ENCODE measurements at places on chromosomes 3 and 15.

DNA sequence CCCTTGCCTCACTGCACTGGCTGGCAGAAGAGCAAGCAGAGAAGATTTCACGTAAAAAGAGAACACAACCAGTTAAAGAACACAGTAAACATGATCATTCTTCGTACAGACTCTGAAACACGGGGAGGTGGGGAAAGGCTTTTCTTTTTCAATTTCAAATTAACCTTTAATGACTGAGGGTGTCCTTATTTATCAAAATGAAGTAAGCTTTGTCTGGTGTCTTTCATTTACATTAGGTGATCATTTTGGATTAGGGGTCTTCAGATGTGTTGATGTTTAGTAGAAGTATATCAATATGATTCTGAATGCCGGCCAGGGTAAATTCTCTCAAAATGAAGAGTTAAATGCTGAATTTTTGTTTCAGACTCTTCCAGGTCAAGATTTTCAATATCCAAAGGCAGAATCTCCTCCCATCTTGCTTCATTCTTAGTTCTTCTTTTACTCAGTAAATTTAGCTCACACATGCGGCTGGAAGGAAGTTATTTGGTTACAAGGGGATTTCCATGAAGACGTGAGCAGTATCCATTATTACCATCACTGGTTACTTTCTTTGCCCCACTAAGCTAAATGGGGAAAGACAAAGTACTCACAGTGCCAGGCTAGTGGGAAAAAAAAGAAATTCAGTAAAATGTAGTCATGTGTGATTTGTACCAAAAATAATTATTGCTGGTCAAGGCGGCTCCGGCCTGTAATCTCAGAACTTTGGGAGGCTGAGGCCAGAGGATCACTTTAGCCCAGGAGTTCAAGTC, 272.2 kb upstream of the NR2F2 start:
- H3K27ac ChIP-seq = no peak overlapping the region
- H3K36me3 ChIP-seq = no peaks in the 10 kb centered on the region
- no peak overlapping the region for H3K4me3 ChIP-seq
- H3K27me3 ChIP-seq = peaks cover 7% of the 10 kb centered on the region
- H3K4me1 ChIP-seq = no peaks in the 10 kb centered on the region

DNA sequence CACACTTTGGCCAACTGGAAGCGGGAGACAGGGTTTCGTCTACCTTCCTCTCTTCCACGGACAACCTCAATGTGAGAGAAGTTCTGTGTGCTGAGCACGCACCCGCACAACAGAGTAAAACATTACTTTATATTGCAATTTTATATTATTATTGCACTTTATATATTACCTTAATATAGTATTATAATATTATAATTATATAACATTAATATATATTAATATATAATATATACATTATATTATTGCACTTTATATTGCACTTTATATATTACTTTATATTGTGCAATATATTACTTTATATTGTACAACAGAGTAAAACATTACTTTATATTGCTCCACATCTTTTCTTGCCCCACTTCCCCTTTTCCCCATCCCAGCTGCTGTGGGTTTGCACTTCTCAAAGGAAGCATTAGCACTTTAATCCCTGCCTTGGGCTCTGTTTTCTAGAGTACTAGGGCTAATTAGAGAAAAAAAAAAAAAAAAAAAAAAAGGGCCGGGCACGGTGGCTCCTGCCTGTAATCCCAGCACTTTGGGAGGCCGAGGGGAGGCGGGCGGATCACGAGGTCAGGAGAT, 76.4 kb upstream of the SLC4A7 start:
- H3K27ac ChIP-seq = no peak overlapping the region
- no peak overlapping the region for H3K4me3 ChIP-seq
- H3K4me1 ChIP-seq = no peaks in the 10 kb centered on the region
- H3K27me3 ChIP-seq = no peaks in the 10 kb centered on the region

- no peak overlapping the region for H3K4me3 ChIP-seq
- H3K36me3 ChIP-seq = no peaks in the 10 kb centered on the region
- peaks cover 13% of the 10 kb centered on the region for H3K27me3 ChIP-seq
- no peak for DNase-seq
- peak overlapping the region; percentile 63 for H3K27ac ChIP-seq
- peaks cover 4% of the 10 kb centered on the region for H3K4me1 ChIP-seq
Observed at GRCh38 chr15:69066007-69066995, 51.8 kb downstream of the NOX5 start.

DNA sequence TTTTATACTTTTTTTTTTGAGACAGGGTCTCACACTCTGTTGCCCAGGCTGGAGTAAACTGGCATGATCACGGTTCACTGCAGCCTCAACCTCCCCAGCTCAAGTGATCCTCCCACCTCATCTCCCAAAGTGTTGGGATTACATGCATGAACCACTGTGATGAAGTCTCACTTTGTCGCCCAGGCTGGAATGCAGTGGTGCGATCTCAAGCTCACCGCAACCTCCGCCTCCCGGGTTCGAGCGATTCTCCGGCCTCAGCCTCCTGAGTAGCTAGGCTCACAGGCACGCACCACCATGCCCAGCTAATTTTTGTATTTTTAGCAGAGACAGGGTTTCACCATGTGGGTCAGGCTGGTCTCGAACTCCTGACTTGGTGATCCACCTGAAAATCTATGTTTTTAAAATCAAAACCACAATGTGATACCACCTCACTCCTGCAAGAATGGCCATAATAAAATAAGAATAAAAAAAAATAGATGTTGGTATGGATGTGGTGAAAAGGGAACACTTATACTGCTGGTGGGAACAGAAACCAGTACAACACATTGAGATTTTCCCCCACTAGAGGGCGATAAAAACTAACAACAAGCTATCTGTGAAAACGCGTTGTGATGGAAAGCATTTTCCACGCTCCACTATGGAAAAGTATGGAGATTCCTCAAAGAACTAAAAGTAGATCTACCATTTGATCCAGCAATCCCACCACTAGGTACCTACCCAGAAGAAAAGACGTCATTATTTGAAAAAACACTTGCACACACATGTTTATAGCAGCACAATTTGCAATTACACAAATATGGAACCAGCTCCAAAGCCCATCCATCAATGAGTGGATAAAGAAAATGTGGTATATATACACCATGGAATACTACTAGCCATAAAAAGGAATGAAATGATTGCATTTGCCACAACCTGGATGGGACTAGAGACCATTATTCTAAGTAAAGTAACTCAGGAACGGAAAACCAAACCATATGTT, 26.8 kb upstream of the OCA2 start:
- H3K27ac ChIP-seq = no peak overlapping the region
- peaks cover 6% of the 10 kb centered on the region for H3K4me1 ChIP-seq
- DNase-seq = no peak
- H3K27me3 ChIP-seq = no peaks in the 10 kb centered on the region

- no peaks in the 10 kb centered on the region for H3K27me3 ChIP-seq
- H3K27ac ChIP-seq = peak overlapping the region; percentile 62
- H3K4me3 ChIP-seq = no peak overlapping the region
- peaks cover 9% of the 10 kb centered on the region for H3K36me3 ChIP-seq
- no peak for DNase-seq
Observed at GRCh38 chr3:169790687-169791429, 17.7 kb downstream of the MYNN start.

DNA sequence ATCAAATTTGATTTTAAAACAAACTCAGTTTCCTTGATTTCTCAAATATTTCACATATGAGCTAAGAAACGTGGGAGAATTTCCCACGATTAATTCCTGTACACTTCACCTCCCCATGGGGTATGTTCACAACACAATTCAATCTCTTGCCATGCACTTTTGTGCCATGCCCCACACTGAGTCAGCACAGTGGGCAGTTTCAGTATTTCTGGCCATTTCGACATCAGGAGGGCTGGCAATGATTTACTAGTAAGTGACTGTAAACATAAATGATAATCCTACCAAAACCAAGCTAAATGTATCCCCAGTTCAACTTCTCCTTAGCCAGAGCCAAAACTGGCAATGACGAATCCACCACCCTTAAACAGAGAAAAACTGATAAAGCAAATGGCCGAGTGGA, 293.6 kb downstream of the FGF12 start:
- H3K4me1 ChIP-seq = no peaks in the 10 kb centered on the region
- H3K27me3 ChIP-seq = peaks cover 43% of the 10 kb centered on the region
- H3K36me3 ChIP-seq = no peaks in the 10 kb centered on the region
- peak overlapping the region; percentile 28 for H3K4me3 ChIP-seq

- DNase-seq = no peak
- H3K27me3 ChIP-seq = no peaks in the 10 kb centered on the region
- no peak overlapping the region for H3K4me3 ChIP-seq
- H3K36me3 ChIP-seq = peaks cover 5% of the 10 kb centered on the region
- H3K27ac ChIP-seq = no peak overlapping the region
Observed at GRCh38 chr3:15553749-15554148, 32.2 kb upstream of the COLQ start.

DNA sequence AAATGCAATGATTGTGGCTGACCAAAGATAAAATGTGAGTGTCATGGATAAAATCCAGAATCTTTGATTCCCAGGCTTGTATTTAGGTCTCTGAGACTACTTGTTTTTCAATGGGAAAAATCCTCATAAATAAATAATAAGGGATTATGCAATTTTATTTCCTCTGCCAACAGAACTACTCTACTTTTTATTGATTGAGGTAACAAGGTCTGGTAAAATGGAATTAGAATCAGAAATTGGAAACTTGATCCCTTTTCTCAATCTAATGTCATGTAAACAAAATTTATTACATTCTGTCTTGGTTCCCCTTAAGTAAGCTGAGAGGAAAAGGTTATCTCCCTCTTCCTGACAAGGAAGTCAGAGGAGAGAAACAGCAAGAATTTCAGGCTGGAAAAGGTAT, 48.3 kb upstream of the CCDC50 start:
- no peak for DNase-seq
- H3K4me1 ChIP-seq = no peaks in the 10 kb centered on the region
- no peaks in the 10 kb centered on the region for H3K36me3 ChIP-seq
- no peaks in the 10 kb centered on the region for H3K27me3 ChIP-seq

GRCh38 chr3:33008282-33008681, 56.8 kb downstream of the CCR4 start:
- H3K4me1 ChIP-seq = peaks cover 45% of the 10 kb centered on the region
- peak overlapping the region; percentile 76 for H3K4me3 ChIP-seq
- H3K27me3 ChIP-seq = no peaks in the 10 kb centered on the region
- no peak for DNase-seq
- peak overlapping the region; percentile 91 for H3K27ac ChIP-seq
- peaks cover 19% of the 10 kb centered on the region for H3K36me3 ChIP-seq

DNA sequence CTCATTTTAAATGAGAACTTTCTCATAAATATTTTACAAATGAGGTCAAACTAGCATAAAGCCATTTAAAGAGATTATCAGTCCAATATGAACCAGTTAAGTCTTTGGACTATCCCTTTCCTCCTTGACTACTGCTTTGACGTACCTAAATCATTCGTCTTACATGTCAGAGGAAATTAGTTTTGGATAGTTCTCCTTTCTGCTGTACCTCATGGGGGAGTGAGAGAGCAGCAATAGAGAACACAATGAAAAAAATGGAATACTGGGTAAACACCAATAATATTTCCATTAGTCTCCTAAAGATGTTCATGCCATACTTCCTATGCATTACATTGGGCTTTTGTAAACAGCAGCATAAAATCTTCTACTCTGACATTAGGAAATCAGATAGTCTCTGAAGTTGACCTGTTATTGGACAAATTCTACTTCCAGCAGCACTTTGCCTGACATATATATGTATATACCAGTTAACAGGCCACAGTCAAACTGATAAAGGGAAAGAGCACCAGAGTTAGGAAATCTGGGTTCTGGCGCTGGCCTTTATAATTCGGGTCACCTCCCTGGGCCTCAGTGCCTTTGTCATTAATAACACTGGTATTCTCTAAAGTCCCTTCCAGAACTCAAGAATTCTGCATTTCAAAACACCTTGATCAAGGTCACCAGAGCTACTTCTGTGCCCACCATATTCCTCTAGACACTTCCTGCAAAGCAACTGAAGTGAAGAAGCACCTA, 26.8 kb downstream of the TIMMDC1 start:
- H3K4me3 ChIP-seq = no peak overlapping the region
- peak overlapping the region; percentile 51 for H3K27ac ChIP-seq
- peaks cover 4% of the 10 kb centered on the region for H3K4me1 ChIP-seq
- no peak for DNase-seq
- H3K27me3 ChIP-seq = no peaks in the 10 kb centered on the region

GRCh38 chr15:50676799-50677483, 9.7 kb downstream of the TRPM7 start:
- no peak for DNase-seq
- no peaks in the 10 kb centered on the region for H3K27me3 ChIP-seq
- H3K4me1 ChIP-seq = peaks cover 11% of the 10 kb centered on the region
- no peak overlapping the region for H3K4me3 ChIP-seq

DNA sequence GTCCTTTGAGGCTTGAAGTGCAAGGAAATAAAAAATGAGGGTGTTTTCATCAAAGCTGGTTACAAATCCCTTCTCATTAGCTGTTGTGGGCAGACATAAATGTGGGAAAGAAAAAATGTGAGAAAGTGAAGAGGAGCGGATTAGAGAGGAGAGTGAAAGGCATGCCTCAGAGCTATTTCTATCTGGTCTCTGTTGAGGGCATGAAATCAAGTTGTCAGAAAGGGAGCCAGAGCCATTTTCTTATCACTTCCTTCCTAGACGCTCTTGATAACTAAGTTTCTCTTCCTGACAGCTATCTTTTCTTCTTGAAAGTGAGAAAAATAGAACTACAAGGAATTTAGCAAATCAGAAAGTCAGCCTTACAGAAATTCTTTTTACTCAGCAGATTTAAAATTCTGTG, 20.8 kb upstream of the CAPN3 start:
- H3K27ac ChIP-seq = no peak overlapping the region
- H3K4me3 ChIP-seq = no peak overlapping the region

- no peaks in the 10 kb centered on the region for H3K36me3 ChIP-seq
- H3K4me3 ChIP-seq = no peak overlapping the region
- DNase-seq = no peak
Observed at GRCh38 chr15:95676500-95676899, 654.0 kb upstream of the NR2F2 start.

DNA sequence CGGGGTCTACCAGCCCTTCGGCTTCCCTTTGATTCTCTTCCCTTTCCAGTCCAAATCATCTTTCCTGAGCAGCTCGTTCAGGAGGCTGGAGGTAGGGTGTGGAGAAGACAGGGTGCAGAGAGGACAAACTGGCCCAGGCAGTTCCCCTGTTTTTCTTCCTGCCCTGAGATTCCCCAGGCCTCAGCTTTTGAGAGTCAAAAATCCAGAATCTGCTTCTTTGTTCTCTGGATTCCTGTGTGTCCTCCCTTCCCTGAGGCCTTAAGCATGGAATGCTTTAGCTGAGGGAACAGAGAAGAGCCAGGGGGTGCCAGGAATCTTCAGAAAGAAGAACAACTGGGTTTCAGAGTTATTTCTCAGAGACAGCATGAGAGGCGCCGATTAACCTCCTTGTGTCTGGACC, 26.7 kb upstream of the LRTM1 start:
- H3K36me3 ChIP-seq = no peaks in the 10 kb centered on the region
- H3K27ac ChIP-seq = no peak overlapping the region
- no peak overlapping the region for H3K4me3 ChIP-seq
- H3K4me1 ChIP-seq = no peaks in the 10 kb centered on the region
- DNase-seq = no peak

DNA sequence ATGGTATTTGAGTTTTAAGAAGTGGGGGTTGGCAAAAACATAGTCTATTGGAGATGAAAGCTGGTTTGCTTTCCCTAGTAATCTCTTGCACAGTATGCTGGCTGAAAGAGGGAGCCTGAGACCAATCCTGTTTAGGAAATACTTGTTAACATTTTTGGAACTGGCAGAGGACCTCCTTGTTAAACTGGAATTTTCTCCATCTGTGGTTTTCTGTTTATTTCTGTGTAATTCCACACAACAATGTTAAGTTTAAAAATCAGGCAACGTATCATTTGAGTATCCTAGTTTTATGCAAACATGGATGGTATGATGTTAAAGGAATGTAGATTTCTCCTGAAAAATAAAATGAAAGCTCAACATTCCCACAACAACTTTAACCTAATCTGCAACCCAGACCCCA, 536.0 kb upstream of the TBL1XR1 start:
- no peaks in the 10 kb centered on the region for H3K4me1 ChIP-seq
- H3K27me3 ChIP-seq = no peaks in the 10 kb centered on the region
- no peak overlapping the region for H3K27ac ChIP-seq
- H3K36me3 ChIP-seq = no peaks in the 10 kb centered on the region
